ENCODE measurements at places on chromosomes 5 and 9. TPM values are rescaled to one million over a fixed set of nuclear protein-coding genes. Genes with fewer than 3 reads are reported as not detected.

DNA sequence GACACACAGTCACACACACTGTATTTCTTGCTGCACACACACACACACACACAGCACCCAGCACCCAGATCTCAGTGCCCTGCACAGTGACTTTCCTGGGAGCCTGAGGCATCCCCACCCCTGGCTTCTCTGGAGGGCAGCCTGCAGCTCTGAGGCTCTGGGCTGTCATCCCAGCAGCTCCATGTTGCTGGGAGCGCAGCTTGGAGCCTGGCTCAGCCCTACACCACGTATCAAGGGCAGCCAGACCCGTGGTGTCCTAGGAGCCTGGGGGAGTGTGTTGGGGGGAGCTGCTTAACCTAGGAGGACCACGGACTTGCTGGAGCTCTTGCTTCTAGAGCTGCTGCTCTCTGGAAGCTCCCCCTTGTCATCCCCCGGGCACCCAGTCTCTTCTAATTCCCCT, 5.2 kb downstream of the IER5L start:
- no peak for DNase-seq

DNA sequence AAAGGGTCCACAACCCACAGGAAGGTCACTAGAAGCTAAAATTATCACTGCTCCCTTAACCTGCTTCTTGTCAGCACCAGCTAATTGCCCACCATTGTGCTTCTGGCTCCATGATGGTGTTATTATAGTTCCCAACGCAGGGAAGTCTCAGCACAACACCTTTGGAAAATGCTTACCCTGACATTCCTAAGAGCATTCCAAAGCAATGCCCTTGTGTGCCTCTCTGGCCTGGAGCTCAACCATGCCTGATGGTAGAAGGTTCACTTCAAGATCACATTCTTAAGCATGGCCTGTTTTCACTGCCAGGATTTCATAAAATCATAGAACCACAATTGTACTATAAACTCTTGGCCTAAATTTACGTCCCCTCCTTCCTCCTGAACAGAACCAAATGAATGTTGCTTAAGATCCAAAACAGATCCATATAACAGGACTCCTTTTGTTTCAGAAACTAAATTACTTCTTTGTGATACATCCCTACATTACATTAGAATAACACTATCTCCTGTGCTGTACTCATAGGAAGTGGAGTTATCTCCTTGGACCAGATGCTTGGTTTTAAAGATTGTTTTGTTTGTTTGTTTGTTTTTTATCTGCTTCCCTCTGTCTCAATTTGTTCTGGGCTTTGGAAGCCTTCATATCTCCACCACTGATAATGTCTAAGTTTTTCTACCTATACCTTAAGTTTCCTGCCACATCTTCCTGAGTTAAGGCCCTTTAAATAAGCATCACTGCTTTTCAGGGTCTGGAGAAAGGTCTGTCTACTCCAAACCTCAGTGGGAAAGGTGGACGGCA, 32.1 kb downstream of the ARL15 start:
- DNase-seq, result no peak

- no peak for DNase-seq
Observed at GRCh38 chr9:131012023-131012334, 3.0 kb downstream of the LAMC3 start.

The ADAMTS6 gene
- 1.9 TPM for total RNA-seq

DNA sequence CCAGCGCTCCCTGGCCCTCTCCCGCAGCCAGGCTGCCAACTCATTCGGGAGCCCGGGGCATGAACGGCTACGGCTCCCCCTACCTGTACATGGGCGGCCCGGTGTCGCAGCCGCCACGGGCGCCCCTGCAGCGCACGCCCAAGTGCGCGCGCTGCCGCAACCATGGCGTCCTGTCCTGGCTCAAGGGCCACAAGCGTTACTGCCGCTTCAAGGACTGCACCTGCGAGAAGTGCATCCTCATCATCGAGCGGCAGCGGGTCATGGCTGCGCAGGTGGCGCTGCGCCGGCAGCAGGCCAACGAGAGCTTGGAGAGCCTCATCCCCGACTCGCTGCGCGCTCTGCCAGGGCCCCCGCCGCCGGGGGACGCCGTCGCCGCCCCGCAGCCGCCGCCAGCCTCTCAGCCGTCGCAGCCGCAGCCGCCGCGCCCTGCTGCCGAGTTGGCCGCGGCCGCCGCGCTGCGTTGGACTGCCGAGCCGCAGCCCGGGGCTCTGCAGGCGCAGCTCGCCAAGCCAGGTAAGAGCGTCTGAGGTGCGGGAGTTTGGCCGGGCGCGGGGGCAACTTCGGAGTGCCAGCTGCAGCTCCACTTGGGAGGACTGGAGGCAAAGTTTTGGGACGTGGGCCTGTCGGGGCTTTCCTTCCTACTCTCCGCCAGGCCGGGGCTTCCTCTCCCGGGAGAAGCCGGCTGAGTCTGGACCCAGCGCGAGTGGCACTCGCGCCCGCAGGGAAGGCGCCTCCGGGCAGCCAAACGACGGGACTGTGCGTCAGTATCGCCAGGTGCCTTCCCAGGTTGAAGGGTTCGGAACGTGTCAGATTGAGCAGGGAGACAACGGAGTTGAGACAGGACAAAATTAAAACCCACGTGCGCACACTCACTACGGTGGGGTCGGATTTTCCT, 735 bp downstream of the DMRT3 start:
- DNase-seq, result no peak

All from cardiac septum (tissue), 1 donor.